ENCODE measurements at places on chromosomes 2 and 18.

GRCh38 chr2:55926246-55926645 lies 2.7 kb upstream of the EFEMP1 start:
- no peak for DNase-seq

DNA sequence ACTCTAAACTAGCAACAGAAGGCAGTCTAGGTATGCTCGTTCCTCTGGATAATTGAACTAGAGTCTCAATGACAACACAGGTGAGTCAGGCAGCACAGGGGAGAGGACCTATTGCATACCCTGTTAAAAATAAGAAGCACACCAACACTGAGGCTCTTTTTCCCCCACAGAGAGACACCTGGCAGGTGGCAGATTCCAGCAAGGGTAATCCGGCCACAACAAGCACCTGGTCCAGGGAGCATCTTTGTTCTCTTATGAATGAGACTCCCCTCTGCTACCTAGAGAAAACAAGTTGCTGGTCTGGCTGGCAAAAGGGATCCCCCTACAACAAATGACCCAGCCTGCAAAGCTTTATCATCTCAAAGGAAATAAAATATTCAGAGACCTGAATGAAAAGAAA lies 508.9 kb upstream of the POU3F3 start:
- DNase-seq = no peak

GRCh38 chr2:45184606-45185005 lies 175.4 kb upstream of the SIX2 start:
- no peak for DNase-seq

GRCh38 chr2:234955091-234955591 lies 3.3 kb downstream of the SH3BP4 start:
- no peak for DNase-seq

- DNase-seq = no peak
Observed at GRCh38 chr2:100424277-100424875, 6.9 kb upstream of the CHST10 start.

GRCh38 chr2:232511336-232511890 lies 8.8 kb upstream of the PRSS56 start:
- DNase-seq = no peak

DNA sequence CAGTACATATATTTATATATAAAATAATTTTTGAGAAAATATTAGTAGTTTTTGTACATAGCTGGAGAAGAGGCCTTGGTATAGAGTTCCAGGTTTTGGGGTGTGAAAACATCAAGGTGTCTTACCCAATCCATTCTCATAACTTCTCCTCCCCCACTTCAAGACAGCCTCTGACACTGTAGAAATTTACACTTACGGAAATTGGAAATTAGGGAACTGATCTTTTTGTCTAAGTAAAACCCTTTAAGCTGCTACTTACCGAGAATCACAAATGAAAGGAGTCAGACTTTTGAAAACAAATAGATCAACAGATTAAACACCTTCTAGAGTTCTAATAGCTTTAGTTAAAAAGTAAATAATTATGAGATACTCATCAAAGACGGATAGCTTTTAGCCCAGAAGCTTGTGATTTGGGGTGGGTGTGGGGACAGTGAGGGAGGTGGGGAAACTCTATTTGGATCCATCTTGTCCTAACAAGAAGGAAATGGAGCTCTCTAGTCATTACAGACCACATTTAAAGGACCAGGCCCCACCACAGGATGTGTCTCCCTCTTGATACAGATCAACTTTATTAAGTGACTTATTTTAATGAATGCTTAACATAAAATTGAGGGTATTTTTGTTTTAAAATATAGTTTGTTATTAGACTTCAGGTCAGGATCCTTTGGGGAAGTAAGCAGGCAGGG lies 11.1 kb upstream of the FBXO11 start:
- DNase-seq = no peak

DNA sequence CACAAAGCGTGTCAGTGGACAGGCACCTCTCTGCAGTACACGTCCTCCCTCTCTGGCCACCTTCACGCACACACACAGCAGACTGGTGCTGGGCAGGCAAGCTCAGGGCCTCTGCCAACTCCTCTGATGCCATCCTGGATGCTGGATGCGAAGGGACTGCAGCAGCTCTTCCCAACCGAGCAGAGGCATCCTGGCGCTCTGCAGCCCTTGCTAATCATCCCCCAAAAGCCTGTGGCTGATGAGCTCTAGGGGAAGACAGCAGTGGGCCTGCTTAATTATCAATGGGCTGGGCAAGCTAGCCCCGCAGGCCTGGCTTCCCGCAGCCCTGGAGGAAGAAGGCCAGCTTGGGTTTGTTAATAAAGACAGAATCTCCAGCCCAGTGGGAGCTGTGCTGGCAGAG lies 71.3 kb upstream of the TEX51 start:
- no peak for DNase-seq
